ENCODE measurements at places on chromosomes 11 and 22.

DNA sequence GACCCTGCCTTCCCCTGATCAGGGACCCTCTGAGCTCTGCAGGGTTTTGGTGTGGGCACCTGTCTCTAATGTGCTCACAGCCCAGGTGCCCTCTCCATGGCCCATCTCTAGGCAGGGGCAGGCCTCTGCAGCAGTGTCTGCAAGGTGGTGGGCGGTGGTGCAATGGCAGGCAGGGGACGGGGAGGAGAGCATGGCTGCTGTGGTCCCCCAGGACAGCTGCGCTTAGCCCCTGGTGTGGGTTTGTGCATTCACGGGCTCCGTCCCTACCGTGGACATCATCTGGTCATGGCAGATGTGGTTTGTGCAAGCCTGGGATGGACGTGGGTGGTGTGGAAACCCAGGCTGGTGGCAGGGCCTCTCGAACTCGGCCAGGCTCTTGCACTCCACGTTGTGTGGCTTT is 443.1 kb downstream of the TBC1D22A start:
- no peak for DNase-seq

DNA sequence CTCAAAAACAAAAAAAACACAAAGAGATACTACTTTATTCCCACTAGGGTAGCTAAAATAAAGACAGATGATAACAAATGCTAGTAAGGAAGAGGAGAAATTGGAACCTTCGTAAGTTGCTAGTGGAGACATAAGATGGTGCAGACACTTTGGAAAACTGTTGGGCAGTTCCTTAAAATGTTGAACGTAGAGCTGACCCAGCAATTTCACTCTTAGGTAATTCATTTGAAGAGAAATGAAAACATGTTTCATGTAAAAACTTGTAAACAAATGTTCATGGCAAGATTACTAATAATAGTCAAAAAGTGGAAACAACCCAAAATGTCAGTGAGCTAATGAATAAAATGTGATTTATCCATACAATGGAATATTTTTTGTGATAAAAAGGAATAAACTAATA is 29.2 kb upstream of the ACAT1 start:
- DNase-seq: no peak

DNA sequence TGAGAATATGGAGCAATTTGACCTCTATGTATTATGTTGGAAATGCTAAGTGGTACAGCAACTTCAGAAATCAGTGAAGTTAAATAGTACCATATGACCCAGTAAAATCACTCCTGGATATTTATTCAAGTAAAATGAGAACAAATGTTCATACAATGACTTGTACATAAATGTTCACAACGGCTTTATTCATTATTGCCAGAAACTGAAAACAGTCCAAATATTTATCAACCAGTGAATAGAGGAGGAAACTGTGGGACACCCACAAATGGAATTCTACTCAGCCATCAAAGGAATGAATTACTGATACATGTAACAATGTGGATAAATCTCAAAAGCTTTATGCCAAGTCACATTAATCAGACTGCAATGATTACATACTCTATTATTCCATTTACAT is 416.3 kb downstream of the AASDHPPT start:
- no peak for DNase-seq

DNA sequence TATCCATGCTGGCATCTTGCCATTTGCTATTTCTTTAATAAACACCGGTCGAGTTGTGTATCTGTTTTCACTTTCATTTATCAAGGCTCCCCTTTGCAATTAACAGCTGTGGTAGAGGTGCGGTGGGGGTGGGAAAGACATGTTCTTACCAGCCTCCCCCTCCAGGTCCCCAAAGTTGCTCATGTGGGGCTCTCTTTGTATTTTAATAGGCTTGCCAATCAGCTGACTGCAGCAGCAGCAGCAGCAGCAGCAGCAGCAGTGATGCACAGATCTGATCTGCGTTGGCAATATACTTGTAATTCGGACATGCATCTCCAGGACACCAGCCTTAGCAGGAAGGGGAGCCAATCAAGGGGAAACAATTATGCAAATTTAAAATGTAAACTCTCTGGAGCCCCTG is 40.3 kb upstream of the E2F8 start:
- DNase-seq: no peak

- no peak for DNase-seq
Measured at GRCh38 chr11:128057786-128058395, 529.5 kb downstream of the ETS1 start.

DNA sequence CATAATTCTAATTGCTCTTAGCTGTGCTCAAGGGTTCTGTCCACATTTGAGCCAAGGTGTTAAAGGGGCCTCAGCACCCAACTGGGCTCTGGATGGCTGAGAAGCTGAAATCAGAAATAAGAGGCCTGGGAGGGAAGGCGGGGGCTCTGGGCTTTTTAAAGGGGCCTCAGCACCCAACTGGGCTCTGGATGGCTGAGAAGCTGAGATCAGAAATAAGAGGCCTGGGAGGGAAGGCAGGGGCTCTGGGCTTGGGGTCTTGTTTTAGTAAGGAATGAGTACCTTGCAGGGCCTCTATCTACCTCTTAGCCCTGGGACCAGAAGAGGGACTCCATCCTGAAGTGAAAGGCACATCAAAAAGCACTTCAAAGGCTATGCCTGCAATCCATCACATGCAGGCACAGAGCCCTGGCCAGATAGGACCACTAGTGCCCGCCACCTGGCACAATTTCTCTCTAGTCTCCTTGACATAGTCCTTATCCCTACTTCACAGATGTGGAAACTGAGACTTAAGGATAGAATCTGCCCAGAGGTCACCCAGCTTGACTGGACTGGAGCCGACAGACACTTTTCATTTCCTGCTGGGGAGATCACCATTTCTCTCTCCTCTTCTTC is 35.6 kb downstream of the DKK3 start:
- no peak for DNase-seq

DNA sequence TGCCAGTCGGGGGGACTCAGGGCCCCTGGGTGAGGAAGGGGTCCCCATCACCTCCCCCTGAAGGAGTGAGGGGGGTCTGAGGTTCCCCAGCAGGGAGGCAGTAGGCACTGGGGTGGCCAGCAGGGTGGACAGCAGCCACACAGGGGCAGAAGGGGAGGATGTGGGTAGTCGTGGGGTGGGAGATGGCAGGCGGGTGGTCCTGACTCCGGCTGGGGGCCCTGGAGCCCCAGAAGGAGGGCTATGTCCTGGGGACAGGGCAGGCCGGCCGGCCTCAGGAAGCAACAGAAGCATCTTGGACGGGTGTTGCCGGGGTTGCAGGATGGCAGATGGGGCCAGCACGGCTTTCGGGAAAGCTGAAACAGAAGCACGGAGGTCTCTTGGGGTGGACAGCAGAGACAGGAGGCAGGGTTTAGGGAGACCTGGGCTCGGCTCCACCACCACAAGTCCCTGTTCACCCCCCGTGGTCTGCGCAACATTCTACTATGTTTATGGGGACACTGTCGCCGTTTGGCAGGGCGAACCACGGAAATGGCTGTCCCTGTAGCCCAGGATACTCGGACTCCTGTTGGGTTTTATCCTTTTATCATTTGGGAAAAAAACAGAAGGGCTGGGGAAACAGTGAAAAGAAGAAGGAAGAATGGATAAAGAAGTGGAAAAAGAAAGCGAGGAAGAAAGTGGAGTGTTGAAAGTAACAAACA is 14.1 kb downstream of the VWCE start:
- DNase-seq: no peak

GRCh38 chr11:10309163-10310093 is 4.6 kb downstream of the ADM start:
- no peak for DNase-seq

DNA sequence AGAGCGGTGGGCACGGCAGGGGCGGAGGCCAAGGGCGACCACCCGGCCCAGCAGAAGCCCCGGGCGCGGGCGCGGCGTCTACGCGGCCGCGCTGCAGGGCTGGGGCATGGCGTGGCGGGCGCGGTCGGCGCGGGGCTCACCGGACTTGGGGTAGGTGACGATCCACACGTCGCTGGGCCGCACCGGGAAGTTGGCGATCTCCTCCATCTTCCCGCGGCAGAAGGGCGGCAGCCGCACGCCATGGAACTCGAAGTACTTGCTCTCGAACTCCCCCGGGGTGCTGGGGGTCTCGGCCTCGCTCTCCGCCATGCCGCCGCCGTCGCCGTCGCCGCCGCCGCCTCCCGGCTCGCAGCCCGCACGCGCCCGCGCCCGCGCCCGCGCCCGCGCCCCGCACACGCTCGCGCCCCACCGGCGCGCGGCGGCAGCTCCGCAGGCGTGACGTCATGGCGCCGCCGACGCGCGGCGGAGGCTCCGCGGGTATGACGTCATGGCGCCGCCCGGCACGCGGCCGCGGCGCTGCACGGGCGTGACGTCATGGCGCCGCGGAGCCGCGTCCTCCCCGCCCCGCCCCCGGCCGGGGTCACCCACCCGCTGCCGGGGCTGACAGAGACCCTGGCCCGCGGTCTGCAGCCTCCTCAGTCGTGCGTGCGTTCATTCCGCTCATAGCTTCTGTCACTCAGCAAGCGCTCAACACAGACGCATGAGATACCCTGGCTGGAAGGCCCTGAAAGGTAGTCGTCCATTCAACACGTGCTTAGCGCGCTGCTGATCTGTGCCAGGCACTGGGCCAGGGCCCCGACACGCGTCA is at the start of gene SULT4A1:
Gene SULT4A1 (minus strand): TSS at position 440 of the 808 bp plus-strand sequence. CDS start 131 bp downstream, at position 309.
- no peak for DNase-seq

GRCh38 chr11:79189055-79189454 is 251.8 kb downstream of the TENM4 start:
- DNase-seq: no peak

- DNase-seq: no peak
Measured at GRCh38 chr11:109132539-109132938, 289.5 kb upstream of the C11orf87 start.

DNA sequence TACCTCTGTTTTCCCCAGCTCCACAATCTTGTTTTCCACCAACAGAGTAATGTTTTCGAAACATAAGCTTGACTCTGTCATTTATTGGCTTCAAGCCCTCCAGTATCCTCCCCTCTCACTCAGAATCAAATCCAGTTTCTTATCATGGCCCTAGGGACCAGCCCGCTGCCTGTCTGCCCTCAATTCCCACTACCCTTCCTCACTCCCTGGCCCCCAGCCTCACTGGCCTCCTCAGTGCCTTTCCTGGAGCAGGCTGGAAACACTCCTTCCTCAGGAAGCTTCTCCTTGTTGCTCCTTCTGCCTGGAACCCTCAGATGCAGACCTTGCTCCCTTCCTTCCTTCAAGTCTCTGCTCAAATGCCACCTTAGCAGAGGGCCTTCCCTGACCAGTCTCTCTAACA is 3.9 kb downstream of the POLD4 start:
- no peak for DNase-seq

GRCh38 chr11:122755941-122756340 is 82.4 kb upstream of the CRTAM start:
- no peak for DNase-seq

- no peak for DNase-seq
Measured at GRCh38 chr11:69080257-69080995, 31.7 kb downstream of the TPCN2 start.

DNA sequence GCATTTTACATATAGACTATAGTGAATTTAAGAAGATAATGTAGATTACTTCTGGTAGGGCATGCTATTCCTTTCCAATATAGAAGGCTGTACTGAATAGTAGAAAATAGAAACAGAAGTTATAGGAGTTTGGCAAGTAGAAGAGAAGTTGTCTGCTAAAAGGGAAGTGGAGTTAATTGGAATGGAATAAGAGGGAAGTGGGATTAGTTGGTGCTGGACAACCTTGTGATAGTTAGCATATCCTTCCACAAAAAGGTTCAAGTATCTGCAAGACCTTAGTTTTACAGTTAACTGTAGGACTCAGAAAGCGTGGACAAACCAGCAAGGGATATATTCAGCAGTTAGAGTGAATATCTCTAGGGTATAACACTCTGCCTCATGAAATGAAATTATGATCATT is 185.5 kb downstream of the SWAP70 start:
- DNase-seq: no peak

DNA sequence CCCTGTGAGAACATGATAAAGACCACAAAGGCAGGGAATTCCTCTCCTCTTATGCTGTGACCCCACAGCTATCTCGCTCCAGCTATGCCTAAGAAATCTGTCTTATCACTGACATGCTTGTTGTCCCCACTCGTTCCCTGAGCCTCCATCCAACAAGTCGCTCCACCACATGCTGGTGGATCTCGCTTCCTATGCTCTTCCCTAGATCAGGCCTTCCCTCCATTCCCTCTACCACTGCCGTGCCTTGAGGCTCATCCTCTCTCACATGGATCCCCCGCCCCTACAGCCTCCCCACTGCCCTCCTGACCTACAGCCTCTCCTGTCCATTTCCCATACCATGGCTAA is 1.4 kb upstream of the DGAT2 start:
- no peak for DNase-seq

GRCh38 chr11:26580929-26581328 is 8.9 kb upstream of the MUC15 start:
- no peak for DNase-seq

GRCh38 chr11:83285151-83285770 is 906 bp downstream of the CCDC90B start:
- DNase-seq: no peak

DNA sequence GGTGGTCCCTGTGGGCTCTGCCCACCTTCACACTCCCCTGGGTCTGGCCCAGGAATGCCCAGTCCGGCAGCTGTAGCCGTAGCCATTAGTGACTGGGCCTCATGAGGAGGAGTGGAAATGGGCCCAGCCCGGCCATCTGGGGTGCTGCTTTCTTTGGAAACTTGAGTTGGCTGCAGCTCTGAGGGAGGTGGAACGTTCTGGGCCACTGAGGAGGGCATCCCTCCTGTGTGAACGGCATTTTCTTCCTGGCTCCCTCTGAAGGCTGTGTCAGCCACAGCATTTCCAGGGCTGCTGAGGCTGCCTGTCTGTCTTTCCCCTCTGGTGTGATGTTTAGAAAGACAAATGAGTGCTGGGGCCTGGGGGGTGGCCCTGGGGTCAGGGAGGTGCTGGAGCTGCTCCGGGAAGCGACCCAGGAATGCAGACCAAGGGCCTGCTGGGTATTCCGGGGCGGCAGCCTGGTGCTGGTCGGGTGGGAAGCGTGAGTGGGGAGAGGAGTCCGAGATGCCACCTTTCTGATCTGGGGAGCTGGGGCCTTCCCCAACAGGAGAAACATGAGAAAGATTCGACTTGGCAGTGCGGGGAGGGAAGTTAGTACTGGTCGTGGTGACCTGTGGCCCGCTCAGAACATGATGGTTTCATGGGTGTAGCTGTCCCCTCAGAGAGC is 27.1 kb downstream of the PTDSS2 start:
- no peak for DNase-seq

- no peak for DNase-seq
Measured at GRCh38 chr11:60777572-60777971, 7.6 kb upstream of the MS4A10 start.

Data from stimulated activated CD8-positive, alpha-beta memory T cell treated with anti-CD3 and anti-CD28 coated beads, Interleukin-4, amount 100 ng/mL, for 1 hour (primary cell).